Activated naive CD8-positive, alpha-beta T cell treated with anti-CD3 and anti-CD28 coated beads, Interleukin-2, amount 50 U/mL, for 24 hours (primary cell): ENCODE measurements at places on chromosomes 6 and 20.

- no peak for DNase-seq
Observed at GRCh38 chr6:144155529-144155928, 5.2 kb downstream of the STX11 start.

DNA sequence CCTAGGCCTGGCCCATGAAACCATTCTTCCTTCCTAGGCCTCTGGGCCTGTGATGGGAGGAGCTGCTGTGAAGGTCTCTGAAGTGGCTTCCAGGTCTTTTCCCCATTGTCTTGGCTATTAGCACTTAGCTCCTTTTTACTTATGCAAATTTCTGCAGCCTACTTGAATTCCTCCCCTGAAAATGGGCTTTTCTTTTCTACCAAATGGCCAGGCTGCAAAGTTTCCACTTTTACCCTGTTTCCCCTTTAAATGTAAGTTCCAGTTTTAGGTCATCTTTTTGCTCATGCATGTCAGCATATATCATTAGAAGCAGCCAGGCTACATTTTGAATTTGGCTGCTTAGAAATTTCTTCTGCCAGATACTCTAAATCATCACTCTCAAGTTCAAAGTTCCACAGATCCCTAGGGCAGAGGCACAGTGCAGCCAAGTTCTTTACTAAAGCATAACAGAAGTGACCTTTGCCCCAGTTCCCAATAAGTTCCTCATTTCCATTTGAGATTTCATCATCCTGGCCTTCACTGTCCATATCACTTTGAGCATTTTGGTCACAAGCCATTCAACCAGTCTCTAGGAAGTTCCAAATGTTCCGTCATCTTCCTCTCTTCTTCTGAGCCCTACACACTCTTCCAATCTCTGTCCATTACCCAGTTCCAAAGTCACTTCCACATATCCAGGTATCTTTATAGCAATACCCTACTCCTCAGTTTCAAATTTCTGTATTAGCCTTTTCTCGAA, 71.9 kb downstream of the TBC1D7 start:
- no peak for DNase-seq

GRCh38 chr6:169008641-169009257, 244.9 kb downstream of the THBS2 start:
- no peak for DNase-seq

GRCh38 chr6:22041797-22042480, 254.9 kb downstream of the PRL start:
- no peak for DNase-seq

GRCh38 chr6:97456070-97456469, 173.1 kb upstream of the MMS22L start:
- no peak for DNase-seq

GRCh38 chr20:44362466-44362940, 7.0 kb downstream of the HNF4A start:
- DNase-seq = no peak

DNA sequence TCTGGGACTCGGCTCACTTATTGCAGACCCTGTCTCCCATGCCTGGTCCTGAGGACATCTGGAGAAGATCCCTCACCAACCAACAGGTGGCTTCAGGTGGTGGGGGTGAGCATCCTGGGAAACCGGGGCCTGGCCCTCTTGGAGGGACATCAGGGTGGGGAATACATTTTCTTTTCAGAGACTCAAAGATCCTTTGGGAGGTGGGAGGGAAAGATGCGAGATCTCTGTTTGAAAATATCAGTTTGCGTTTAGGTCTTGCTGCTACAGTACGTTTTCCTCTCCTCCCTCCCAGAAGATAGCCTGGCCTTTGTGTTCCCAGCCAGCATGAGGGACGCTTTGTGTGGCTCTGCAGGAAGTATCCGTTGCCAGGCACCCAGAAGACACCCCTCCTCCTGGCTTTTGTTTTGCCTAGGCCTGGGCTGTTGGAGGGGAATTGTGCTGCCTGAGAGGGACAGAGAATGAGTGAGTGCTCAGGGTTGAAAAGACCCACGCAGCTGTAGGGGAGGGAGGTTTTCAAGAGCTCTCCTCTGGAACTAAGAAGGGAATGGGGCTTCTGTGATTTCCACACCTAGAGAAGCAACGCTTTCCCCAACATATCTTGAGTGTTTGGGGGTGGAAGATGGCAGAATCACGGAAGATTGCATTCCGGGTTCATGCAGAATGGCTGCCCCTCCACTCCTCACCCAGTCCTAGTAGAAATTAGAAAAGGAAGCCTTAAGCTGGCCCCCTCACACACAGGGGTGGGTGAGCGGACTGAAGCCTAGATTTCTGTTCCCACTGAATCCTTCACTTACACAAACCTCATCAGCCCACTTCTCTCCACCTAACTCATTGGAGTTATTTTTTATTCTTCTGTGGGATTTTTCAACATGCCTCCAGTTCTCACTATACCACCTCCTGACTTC, 22.0 kb upstream of the SLC2A12 start:
- no peak for DNase-seq

GRCh38 chr20:31808481-31808880, 10.7 kb upstream of the MYLK2 start:
- DNase-seq = no peak

DNA sequence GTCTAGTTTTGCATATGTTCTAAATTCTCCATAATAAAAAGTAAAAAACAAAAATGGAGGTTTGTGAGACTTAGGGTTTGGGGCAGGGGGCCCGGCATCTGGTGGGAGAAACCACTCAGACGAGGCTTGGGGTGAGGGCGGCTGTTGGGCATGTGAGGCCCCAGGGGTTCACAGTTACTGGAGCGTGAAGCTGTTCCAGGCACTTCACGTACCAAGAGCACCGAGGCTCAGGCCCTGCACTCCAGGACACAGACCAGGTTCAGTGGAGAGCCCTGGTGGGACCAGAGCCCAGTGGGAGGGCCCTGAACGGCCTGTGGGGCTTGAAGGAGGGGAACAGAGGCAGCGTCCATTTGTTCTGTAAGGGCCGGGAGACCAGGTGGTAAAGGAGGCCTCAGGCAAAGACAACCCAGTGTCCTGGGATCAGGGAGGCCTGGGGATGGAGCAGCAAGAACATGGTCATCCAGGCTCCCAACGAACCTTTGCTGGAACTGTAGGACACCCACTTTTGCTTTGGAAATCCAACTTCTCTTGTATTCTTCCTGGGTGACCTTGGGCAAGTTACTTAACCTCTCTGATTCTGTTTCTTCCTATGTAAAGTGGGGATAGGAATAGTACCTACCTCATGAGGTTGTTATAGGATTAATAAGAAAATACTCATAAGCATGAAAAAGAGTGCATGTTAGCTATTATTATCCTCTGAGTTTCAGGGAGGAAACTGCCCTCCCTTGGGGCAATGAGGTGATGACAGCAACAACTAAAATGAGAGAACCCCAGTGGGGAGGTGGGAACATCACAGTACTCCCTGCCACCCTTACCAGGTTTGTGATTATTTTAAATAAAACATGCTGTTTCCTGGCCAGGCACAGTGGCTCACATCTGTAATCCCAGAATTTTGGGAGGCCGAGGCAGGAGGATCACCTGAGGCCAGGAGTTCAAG, 1.1 kb upstream of the FGD2 start:
- DNase-seq = no peak
